Suppressor macrophage treated with lipopolysaccharide for 4 hours (primary cell): ENCODE measurements at places on chromosomes 5 and 9.

GRCh38 chr5:154830219-154830595 lies 20.2 kb downstream of the FAXDC2 start:
- DNase-seq, result no peak

GRCh38 chr5:143349177-143349576 lies 54.3 kb downstream of the NR3C1 start:
- DNase-seq, result no peak

DNA sequence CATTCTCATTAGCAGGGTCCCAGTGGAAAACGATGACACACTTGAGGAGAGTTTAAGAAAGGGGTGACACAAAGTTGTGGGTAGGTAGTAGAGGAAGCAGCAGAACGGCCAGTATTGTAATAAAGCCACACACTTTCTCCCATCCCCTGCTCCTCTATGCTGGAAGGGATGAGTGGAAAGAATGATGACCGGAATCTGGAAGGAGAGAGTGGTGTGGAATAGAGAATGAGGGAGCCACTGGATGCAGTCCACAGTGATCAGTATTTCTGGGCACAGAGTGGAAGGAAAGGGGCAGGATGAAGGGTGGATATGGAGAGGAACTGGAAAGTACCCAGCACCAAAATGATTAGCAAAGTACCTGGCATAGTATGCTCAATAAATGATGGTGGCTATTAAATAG lies 133.8 kb upstream of the DAB2 start:
- no peak for DNase-seq

GRCh38 chr9:13994240-13994639 lies 319.7 kb downstream of the NFIB start:
- DNase-seq, result no peak

DNA sequence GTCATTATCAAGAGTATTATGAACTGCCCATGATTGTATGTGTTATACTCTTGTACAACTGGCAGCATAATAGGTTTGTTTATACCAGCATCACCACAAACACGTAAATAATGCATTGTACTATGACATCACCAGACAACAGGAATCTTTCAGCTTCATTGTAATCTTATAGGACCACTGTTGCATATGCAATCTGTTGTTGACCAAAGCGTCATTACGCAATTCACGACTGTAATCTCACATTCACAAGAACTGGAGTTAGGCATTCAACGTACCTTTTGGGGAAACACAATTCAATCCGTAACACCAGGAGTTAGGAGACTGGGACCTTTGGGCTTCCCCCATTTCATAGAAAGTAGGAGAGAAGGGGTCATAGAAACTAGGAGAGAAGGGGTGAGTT lies 20.4 kb upstream of the ARSI start:
- no peak for DNase-seq

GRCh38 chr5:179343021-179343718 lies 2.1 kb downstream of the ADAMTS2 start:
- DNase-seq, result no peak

- DNase-seq, result no peak
Observed at GRCh38 chr5:180647941-180648500, 1.4 kb downstream of the FLT4 start.

GRCh38 chr9:129676975-129677374 lies 11.5 kb downstream of the PRRX2 start:
- no peak for DNase-seq
